ENCODE measurements at places on chromosomes 7 and 10. TPM values are rescaled to one million over a fixed set of nuclear protein-coding genes. Genes with fewer than 3 reads are reported as not detected.

PRF1 gene
- 6.1 TPM for total RNA-seq

ZNF33A gene
- total RNA-seq = 31.6 TPM

ADIRF gene
- 520 TPM for total RNA-seq

PTN gene
- total RNA-seq = 6.4 TPM

ADAP1 gene
- 10.8 TPM for total RNA-seq

ITIH5 gene
- 45.0 TPM for total RNA-seq

GRM3 gene
- total RNA-seq = not detected

LBX1 gene
- total RNA-seq = not detected

FKBP6 gene
- not detected for total RNA-seq

MOGAT3 gene
- total RNA-seq = not detected

CADPS2 gene
- total RNA-seq = 15.2 TPM

TMEM229A gene
- total RNA-seq = not detected

ITGB1 gene
- total RNA-seq = 870 TPM

HMX3 gene
- total RNA-seq = not detected

GPR85 gene
- 0.32 TPM for total RNA-seq

CYP3A4 gene
- not detected for total RNA-seq

WDR86 gene
- 4.4 TPM for total RNA-seq

VDAC2 gene
- total RNA-seq = 103 TPM

TMEM270 gene
- not detected for total RNA-seq

KNDC1 gene
- total RNA-seq = 0.36 TPM

STOX1 gene
- total RNA-seq = 0.27 TPM

GPR37 gene
- 0.39 TPM for total RNA-seq

All from aorta (tissue), 5 donors.